ENCODE measurements at places on chromosomes 12 and 14.
A peak's percentile ranks its signal among the peaks of the same experiment; 100 is the strongest.

- no peak for DNase-seq
These were observed 19.4 kb upstream of the PARP11 start for GRCh38 chr12:3892631-3893030.

DNA sequence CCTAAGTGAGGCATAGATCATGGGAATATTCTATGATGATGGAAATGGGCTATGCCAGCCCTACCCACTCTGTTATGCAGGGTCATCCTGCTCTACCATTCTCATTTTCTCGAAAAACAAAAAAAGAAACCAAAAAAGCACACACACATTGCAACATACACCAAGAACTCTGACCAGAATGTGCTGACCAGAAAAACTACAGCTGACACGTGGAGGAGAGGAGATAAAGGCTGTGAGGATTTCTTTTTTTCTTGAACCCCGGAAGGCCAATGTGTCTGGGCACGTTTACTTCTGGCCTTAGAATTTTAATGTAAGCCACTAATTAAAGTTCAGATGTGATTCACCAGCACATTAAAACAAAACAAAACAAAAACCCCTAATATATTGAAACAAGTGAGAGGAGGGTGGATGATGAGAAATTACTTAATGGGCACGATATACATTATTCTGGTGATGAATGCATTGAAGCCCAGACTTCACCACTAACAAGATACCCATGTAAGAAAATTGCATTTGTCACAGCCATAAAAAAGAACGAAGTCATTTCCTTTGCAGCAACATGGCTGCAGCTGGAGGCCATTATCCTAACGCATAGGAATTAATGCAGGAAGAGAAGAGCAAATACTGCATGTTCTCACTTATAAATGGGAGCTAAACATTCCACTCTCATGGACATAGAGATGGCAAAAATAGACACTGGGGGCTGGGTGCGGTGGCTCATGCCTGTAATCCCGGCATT, 66.3 kb upstream of the PLEKHG3 start:
- no peak for DNase-seq

GRCh38 chr14:103111232-103111868, 11.9 kb upstream of the TNFAIP2 start:
- DNase-seq, result no peak

DNA sequence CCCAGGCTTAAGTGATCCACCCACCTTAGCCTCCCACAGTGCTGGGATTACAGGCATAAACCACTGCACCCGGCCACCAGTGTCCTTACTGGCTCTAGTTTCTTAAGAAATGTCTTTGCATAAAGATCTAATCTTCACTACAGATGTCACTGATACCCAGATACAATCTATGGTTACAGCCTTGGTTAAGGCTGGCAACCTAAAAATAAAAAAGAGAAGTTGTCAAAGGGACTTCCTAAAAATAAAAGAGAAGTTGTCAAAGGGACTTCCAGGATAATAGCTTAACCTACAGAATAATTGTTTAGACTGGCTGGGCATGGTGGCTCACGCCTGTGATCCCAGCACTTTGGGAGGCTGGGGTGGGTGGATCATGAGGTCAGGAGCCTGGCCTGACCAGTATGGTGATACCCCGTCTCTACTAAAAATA, 27.6 kb downstream of the ETFBKMT start:
- no peak for DNase-seq

DNA sequence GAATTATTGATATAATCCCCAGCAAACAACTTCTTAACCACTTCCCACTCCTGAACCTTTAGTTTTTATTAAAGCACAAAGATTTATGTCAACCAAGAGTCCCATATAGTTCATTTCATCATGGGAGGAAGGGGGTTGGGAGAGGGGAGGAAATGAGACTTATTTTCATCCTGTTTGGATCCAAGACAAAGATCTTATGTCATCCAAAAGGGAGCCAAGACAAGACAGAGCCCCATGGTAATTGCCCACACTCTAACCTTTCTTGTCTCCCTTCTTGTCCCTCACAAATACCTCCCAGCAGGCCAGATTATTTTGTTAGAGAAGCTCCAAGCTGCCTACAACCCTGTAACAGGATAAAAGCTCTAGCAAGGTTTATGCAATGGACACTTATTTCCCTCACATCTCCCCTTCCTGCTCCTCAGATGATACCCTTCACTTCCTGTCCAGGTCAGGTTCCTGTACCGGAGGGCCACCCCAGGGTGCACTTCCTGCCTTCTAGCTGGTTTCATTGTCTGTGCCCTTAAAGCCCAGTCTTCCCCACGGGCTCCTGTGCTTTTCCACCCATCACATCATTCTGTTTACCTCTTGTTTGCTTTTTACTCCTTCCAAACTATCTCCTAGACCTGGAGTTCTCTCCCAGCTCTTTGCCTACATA, 123.7 kb upstream of the MDM1 start:
- no peak for DNase-seq

- DNase-seq, result no peak
These were observed 76.8 kb downstream of the ATXN7L3B start for GRCh38 chr12:74614426-74614825.

DNA sequence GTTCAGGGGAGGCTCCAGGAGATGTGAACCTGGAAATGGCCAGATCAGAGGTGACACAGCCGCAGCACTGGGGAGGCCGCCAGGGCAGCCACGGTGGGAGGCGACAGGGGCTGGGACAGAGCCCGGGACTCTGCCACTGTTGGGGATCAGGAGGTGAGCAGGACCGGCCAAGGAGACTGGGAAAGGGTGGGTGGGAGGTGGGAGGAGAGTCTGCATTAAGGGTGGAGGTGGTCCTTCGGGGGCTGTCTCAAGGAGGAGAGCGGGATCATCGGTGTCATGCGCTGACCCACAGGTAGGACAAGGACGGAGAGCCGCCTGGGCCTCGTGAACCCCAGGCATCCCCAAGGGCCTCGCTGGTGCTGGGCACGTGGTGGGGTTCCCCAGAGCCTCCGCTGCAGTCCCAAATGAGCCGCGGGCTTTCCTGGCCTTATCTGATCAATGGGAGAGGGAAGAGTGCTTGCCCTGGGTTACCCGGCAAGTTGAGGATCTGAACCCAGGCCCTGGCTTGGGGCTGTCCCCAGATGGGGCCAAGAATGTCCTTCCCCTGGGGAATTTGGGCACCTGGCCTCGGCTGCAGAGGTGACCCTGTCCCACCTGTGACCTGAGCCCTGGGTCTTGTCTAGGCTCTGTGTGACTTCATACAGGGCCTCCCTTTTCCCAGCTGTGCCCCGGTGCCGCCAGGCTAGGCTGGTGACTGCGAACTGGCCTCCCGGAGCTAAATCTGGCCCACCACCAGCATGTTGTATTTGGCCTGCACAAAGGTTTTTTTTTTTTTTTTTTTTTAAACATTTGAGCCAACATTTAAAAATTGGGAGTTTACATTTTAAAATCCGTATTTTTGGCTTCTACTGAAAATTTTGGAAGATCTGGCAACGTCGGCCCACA, 13.2 kb downstream of the BEGAIN start:
- DNase-seq, result no peak

DNA sequence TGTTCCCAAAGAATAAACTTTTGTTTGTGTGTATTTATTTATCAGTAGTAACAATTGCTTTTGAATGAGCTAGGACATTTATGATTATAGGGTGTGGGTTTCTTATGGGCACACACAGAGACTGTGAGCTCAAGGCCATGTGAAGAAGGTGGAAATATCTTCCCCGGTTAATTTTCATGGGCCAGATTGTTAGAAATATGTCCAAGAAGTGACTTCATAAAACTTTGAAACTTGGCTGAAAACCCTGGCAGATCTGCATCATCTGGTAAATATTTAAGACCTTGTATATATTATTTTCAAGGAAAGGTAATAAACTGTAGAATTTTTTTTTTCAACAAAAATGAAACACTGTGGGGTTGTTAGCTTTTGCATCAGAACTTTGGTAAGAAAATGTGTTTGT, 53.5 kb upstream of the RNU6-8 start:
- DNase-seq, result no peak

- no peak for DNase-seq
These were observed 8.9 kb upstream of the IRF2BPL start for GRCh38 chr14:77037215-77037937.

GRCh38 chr14:36998686-36999085, 173.7 kb downstream of the SLC25A21 start:
- DNase-seq, result no peak

GRCh38 chr12:52598966-52599365, 2.3 kb downstream of the KRT72 start:
- no peak for DNase-seq

- DNase-seq, result no peak
These were observed 29.8 kb downstream of the ITPK1 start for GRCh38 chr14:93085911-93086310.

GRCh38 chr14:66037361-66037760, 448.8 kb upstream of the CCDC196 start:
- DNase-seq, result no peak

DNA sequence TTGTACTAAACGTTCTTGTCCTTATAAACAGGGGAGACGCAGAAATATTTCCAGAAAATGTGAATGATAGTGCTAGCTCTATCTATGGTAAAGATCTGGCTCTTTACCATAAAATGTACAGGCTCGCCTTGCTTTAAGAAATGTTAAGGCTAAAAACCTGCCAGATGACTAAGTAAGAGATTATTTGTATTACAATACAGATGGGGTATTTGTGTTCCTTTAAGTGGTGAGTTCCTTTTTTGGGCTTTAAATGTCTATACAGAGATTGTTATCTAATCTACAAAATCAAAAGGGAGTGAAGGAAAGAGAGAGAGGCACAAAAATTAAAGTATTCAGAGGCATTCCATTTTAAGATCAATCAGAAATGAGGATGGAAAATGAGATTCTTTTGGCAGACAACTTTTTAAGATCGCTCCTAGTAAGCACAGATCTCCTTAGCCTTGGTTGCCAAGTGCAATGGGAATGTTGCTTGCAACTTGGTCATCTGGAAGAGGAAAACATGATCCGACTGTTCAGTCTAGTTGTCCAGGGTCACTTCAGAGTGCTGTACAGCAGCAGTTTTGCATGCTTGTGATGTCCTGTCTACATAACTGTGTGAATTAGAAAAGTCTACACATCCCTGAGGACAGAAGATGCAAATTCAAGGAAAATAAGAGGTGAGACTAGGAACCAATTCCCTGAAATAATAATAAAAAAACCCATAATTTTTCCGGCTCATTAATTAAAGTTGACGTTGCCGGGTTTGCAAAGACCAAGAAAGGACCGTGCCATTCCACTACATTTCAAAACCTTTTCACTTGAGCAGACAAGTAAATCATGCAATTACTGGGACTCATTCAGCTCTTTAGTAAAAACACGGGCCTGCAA, 380.8 kb downstream of the EGLN3 start:
- no peak for DNase-seq

DNA sequence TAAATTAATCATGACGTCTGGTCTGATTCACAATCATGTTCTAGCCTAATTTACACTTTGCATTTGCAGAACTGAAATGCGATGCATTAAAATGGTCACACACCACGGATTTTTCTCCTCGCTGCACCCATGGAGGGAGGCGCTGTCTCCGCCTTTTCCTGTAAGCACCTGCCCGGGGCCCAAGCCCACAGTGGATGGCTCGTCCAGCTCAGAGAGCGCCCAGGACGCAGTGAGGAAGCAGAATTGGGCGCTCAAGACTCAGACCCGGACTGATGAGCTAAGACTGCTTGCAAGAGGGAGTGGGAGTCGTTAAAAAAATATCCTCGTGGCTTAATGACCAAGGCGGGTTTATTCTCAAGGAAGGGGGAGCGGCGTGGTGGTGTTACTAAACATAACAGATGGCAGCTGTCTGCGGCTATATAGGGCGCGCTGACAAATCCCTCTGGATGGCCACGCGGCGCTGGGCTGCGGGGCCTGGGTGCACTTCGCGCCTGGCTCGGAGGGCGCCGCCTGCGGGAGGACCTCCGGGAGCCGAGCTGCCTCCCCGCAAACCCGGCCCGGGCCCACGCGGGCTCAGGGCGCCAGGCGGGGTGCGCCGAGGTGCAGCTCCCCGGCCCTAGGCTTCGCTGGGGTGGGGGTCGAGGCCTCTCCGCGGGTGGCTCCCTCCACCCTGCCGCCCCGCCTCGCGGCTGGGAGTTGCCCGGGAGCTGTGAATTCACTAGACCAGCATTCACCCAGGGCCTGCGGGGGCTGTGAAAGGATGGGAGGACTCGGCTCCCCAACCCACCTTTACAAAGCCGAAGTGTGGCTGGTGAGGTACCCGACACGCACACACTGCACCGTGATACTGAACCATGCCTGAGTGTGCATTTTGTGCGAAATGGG, 78.7 kb downstream of the PPM1A start:
- peak; percentile 49 for DNase-seq

- DNase-seq, result no peak
These were observed 5.0 kb upstream of the CD63 start for GRCh38 chr12:55733858-55734257.

- no peak for DNase-seq
These were observed 981.0 kb downstream of the TMEM121 start for GRCh38 chr14:106507354-106507753.

DNA sequence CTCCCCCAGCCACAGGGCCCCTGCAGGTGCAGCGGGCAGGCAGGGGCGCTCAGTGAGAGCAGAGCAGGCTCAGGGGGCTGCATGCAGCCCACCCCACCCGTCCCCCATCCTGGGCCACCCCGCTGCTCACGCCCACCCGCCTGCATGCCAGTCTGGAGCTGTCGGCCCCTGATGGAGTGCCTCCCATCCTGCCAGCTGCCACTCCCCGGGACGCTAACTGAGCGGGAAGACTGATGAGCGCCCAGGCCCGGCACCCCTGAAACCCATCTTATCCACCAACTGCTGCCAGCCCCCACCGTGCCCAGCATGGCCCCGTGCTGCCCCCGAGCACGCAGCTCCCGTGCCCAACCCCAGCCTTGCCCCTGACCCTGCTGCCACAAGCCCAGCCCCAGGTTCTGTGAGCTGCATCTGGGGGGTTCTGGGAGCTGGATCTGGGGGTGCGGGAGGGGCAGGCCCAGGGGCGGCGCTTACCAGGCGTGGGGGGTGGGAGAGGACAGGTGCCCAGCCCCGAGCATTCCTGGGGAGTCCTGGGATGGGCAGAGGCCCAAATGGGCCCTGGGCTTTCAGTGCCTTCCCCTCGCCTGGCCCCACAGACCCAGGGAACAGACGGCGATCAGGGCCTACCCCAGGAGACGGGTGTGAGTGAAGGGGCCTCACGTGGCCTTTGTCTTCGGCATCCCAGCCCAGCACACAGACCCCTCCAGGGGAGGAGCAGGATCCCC, 13.3 kb downstream of the AKT1 start:
- no peak for DNase-seq

- DNase-seq, result no peak
These were observed 487.8 kb downstream of the KCNH5 start for GRCh38 chr14:62557416-62557815.

DNA sequence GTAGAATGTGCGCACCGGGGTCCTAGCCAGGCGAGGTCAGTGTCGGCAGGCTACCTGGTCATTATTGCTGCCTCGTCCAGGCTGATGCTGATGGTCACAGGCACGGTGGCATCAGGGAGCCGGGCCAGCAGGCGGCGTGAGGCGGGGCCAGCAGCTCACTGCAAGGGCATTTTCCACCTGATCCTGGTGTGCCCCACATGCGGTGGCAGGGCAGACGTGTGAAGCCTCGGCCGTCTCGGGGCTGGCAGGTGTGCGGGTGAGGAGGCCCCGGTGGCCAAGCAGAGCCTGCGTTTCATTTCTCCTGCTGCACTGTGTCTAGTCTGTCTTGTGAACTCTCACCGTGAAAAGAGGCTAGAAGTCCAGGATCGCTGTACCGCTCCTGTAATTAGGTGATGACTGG, 12.0 kb upstream of the AMN start:
- DNase-seq, result no peak

Measured in frontal cortex (tissue), 4 donors.